ENCODE measurements at places on chromosomes 6 and 20.

DNA sequence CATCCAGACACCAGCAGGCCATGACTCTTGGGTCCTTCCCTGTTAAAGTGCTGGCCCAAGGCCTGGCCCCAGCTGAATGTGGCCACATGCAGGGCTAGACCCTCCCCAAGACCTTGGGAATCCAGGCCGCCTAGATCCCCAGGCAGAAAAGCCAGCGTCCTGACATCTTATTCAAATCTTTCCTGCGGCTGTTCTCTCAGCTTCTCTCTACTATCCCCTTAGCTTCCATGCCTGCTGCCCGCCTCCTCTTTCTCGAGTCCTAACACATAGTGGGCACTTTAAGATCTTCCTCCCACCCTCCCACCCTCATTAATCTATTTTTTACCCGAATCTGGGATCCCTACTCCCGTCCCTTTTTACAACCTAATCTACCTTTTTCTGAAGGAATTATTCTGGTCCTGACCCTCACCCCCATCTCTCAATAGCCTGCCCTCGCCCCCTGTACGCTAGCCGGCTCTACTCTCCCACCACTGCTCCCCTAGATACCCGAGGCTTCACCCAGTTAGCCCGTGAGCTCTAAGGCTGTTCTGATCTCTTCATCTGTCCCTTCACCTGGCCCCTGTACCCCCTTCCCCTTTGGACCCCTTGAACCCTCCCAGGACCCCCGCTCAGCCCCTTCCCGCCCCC, at the start of gene CCHCR1:
Gene CCHCR1 (minus strand): TSS at position 290 of the 627 bp plus-strand sequence. CDS start 202 bp downstream, at position 88.
- DNase-seq = no peak

DNA sequence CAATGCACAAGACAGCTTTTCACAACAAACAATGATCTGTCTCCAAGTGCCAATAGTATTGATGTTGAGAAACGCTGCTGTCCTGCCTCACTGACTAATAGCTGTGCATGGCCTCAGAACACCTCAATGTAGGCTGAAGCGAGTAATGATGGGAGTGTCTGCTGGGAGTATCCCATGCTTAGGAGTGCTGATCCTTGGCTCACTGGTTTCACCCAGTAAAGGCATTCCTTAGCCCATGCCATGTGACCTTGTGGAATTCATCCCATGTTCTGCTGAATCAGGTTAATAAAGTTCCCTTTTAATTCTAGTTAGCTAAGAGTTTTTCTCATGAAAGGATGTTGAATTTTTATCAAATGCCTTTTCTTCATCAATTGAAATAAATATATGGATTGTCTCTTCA, 3.8 kb upstream of the WFDC12 start:
- DNase-seq = no peak

- DNase-seq = no peak
Measured at GRCh38 chr6:156857573-156857972, 80.4 kb downstream of the ARID1B start.

- no peak for DNase-seq
Measured at GRCh38 chr6:43123461-43124314, 47.4 kb upstream of the SRF start.

GRCh38 chr6:113936093-113936934, 34.6 kb downstream of the HDAC2 start:
- DNase-seq = no peak

DNA sequence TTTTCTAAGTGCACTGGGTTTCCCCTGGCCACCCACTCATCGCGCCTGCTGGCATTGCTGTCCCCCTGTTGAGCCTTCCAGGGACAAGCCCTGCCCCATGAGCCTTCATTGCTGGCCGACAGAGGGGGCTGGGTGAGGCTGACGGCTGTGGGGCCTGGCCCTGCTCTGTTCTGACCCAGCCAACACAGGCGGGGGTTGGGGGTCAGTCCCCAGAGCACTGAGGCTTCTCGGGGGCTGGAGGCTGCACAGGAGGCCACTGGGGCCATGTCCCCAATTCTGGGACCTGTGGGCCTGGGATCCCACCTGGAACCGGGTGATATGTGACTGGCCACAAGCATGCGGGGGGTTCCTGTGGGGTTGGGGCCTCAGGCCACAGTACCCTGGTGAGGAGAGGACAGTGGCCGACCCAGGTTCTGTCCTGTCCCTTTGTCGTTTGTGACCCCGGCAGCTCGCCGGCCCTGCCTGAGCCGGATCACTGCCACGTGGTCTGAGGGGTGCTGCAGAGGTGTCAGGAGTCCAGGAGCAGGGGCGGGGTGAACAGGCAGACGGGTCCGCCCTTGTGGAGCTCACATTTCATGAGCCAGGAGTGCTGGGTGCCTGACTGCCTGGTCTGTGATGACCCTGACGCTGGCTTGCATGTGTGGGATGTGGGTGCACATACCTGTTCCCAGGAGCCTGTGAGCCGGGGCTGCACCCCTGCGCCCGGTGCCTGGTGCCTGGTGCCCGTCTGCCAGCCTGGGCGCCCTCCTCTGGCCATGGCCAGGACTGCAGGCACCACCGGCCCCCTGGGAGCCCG, 2.1 kb upstream of the COL20A1 start:
- DNase-seq = no peak

GRCh38 chr20:40681165-40681564, 7.9 kb downstream of the MAFB start:
- DNase-seq = no peak

DNA sequence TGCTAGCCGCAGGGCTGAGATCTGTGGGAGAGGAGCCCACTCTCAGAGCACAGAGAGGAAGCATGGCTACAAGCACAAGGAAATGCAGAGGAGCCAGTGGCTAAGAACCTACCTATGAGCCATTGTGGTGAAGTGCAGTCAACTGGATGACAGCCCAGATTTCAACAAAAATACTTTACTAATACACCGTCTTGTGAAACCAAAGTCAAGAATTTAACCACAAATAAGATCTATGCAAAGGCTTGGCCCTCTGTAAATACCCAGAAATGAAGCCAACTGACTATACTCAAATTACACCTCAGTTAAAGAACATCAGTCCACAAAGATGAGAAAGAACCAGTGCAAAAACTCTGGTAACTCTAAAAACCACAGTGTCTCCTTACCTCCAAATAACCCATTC, 40.1 kb upstream of the PTCHD4 start:
- DNase-seq = no peak

GRCh38 chr20:61521687-61522420, 269.8 kb downstream of the CDH4 start:
- no peak for DNase-seq

DNA sequence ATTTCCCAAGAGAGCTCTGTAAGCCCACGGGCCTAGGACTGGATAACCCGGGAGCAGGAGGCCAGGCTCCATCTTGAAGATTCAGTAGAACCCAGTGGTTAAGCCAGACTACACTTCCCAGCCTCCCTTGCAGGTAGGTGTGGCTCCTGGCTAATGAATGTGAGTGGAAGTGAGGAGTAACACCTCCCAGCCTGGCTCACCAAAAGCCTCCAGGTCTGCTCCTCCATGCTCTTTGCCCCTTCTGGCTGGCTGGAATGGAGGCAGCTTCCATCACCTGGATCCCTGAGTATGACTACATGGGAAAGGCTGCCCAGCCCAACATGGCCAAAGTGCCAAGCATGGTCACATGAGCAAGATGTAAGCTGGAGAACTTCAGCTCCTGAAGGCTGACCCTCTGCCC, 9.7 kb downstream of the LRRN4 start:
- no peak for DNase-seq

Data from amniotic stem cell (primary cell).